ENCODE measurements at places on chromosomes 1 and 21. TPM values are rescaled to one million over a fixed set of nuclear protein-coding genes. Genes with fewer than 3 reads are reported as not detected.

DNA sequence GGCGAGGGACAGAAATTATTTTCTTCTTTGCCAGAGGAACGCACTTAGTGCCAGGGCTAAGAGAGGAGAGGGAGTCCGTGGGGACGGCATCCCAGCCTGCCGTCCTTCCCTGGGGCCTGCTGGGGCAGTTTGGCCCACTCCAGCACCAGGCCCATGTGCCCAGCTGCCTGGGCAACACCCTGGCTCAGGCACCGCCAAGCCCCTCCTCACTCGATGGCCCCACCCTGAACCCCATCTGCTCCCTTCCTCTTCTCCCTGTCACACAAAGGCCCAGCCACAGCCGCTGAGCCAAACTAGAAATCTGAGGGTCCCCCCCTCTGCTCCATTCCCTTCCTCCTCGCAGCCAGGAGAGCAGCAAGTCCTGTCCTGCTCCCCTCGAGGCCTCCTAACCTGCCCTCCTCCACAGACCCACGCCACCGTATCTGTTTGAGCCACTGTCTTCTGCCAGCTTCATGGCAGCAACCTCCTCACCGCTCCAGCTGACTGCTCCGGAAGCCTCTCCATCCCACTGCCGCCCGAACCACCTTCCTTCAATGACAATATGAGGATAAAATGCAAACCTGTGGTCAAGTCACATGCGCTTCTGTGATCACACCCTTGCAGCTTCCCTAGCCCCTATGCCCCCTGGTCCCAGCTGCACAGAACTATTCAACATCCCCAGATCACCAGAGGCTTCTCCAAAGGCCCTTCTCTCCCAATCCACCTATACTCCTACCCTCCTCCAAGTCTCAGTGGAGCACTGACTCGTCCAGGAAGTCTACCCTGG, 8.4 kb upstream of the TNNI1 start:
- no peak for DNase-seq

- DNase-seq, result no peak
These were observed 42.8 kb upstream of the LRIF1 start for GRCh38 chr1:111006556-111006955.

- DNase-seq, result no peak
These were observed 32.2 kb upstream of the MED18 start for GRCh38 chr1:28296401-28297261.

GRCh38 chr1:42853116-42853884, 6.9 kb downstream of the ZNF691 start:
- no peak for DNase-seq

DNA sequence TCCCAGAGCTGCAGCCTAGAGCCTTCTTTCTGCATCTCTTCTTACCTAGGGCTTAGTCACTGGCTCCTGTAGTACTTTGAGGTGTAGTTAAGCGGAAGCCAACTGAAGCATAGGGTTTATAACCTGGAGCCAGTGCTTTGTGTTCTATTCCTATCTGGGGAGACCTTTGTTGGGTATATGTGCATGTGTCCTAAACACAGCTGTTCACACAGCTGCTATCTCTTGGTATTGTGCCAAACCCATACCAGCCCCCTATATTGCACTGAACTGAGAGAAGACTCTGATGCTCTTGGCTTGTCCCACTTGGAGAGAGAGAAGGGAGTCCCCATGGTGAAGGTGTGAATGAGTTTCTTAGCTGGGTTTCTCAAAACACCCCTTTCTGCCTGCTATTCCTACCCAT, 17.2 kb upstream of the NFASC start:
- no peak for DNase-seq

- no peak for DNase-seq
These were observed 1.4 kb downstream of the DUSP10 start for GRCh38 chr1:221740369-221740992.

GRCh38 chr1:8651962-8652361, 165.5 kb downstream of the RERE start:
- no peak for DNase-seq

- DNase-seq, result no peak
These were observed 96.2 kb downstream of the CCDC185 start for GRCh38 chr1:223489439-223489838.

- no peak for DNase-seq
These were observed 8.1 kb upstream of the ACKR1 start for GRCh38 chr1:159196543-159196942.

- DNase-seq, result no peak
These were observed 221.6 kb downstream of the SEC16B start for GRCh38 chr1:177748080-177748801.

- DNase-seq, result no peak
These were observed 41.9 kb upstream of the ANGPTL7 start for GRCh38 chr1:11147197-11147770.

DNA sequence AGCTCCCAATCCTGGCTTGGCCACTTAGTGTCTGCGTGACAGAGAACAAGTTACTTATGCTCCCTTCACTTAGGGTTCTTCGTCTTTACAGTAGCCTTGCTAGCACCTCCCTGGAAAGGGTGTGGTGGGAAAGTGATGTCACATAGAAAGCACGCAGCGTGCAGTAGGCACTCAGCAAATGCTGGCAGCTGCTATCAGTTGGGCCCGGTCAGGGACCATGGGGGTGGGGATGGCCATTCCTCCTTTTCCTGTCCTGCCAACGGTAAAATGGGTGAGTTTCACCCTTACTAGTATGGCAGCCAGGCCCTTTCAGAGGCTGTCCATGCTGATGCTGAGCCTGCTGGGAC, 6.2 kb upstream of the KCNA10 start:
- no peak for DNase-seq

DNA sequence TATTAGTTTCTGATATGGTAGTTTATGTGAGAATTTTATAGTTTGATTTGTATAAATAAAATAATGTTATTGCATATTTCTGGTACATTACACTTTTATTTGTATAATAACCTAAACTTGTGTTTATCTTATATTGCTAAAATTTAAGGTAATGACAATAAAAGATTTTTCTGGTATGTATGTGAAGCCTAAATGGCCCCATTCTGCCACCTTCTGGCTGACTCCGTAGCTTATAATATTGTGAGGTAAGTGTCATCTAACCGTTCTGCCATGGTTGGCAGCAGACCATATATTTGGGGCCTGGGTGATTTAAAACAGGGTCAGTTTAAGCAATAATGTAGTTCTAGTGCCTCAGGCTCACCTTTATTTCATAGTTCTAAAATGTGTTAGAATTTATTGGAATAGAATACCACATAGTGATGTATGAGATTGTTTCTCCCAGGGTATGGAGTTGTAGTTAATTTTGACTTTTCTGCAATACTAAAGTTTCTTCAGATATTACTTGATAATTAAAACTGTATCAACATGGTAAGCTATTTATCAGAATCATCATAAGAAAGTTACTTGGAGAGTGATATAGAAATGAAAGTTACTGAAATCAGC, 21.2 kb upstream of the PRKACB start:
- DNase-seq, result peak; percentile 69

- no peak for DNase-seq
These were observed 26.8 kb downstream of the GFI1 start for GRCh38 chr1:92459871-92460320.

- no peak for DNase-seq
These were observed 67.5 kb downstream of the KCND3 start for GRCh38 chr1:111921948-111922347.

GRCh38 chr1:241316372-241316771, 40.6 kb downstream of the RGS7 start:
- DNase-seq, result no peak

- no peak for DNase-seq
These were observed 3.4 kb upstream of the ANGPTL3 start for GRCh38 chr1:62593825-62594394.

DNA sequence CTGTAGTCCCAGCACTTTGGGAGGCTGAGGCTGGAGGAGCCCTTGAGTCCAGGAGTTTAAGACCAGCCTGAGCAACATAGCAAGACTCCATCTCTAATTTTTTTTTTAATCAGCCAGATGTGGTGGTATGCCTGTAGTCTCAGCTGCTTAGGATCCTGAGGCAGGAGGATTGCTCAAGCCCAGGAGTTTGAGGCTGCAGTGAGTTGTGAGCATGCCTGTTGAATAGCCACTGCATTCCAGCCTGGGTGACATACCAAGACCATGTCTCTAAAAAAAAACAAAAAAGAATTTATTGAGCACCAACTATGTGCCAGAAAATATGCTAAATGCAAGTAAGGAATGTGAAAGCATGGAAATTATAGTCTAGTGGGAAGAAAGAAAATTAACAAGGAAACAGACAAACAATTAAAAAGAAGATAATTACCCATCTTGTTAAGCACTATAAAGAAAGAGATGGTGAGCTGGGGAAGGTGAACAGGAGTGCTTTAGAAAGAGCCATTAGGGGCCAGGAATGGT, 104.0 kb upstream of the ZNF678 start:
- DNase-seq, result no peak

GRCh38 chr21:36849461-36850105, 116.9 kb downstream of the HLCS start:
- no peak for DNase-seq

DNA sequence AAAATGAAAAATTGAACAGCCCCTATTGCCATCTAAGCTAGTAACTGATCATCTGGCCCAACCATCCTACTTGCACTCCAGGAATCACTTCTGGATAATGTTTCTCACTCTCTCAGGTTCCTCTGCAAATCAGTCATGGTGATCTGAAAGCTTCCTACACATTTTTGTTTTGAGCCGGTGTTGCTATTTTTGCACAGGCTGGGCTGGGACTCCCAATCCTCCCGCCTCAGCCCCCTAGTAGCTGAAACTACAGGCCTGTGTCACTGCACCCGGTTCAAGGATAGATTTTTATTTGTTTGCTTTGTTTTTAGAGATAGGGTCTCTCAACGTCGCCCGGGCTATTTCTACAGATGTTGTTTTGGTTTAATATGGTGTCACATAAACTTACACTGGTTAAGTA, 40.5 kb upstream of the HMCN1 start:
- DNase-seq, result no peak

DNA sequence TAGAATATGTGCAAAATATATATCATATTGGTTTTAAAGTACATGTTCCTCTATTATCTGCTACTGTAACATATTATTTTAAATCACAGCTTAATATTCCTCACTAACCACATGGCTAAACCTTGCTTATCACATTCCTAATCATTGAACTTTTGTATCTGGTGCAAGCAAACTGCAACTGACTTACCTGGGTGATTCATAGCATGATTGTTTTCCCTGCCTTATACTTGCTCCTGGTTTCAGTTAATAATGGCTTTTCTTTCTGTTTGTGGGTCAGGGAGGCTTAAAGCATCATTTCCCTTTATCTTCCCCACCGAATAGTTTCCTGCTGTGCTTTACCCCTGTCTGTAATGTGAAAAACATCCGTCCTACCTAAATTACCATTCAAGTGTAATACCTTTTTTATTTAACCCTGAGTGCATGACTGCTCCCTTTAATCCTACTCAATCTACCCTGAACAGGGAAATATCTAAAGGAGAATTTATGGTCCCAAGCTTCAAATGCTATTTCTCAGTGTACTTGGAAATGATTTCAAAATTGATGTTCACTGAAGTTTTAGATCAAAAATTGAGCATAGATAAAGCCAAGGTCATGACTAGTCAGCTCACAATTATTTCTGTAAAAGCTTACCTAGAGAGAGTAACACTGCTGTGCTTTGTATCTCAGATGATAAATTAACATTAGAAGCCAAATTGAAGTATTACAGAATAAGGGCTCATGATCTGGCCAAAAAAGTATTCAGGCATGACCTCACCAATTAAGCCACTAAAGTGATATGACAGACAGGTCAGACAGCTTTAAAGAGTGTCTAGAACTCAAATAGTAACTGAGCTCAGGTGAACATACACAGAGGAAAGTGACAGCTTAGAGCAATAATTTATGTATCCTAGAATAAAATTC, 507.1 kb downstream of the BRINP3 start:
- no peak for DNase-seq

DNA sequence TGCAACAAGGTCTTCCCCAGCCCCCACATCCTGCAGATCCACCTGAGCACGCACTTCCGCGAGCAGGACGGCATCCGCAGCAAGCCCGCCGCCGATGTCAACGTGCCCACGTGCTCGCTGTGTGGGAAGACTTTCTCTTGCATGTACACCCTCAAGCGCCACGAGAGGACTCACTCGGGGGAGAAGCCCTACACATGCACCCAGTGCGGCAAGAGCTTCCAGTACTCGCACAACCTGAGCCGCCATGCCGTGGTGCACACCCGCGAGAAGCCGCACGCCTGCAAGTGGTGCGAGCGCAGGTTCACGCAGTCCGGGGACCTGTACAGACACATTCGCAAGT, 3.8 kb downstream of the ZBTB18 start:
- no peak for DNase-seq

- no peak for DNase-seq
These were observed 106.0 kb upstream of the IFFO2 start for GRCh38 chr1:19062258-19063029.

DNA sequence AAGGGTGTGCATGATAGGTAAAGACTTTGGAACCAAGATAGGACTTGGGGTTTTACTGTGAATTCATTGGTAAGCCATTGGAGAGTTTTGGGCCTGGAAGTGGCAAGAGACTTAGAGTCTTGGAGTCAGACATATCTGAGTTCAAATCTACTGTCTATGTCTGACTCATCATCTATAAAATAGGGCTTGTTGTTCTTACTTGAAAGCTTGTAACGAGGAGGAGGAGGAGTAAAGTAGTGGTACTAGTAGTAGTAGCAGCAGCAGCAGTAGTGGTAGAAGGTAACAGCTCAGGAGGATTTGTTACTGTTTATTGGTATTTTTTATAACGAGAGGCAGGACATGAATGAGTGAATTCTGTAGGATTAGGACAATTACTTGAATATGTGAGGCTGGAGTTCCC, 62.7 kb downstream of the CACHD1 start:
- DNase-seq, result no peak

- peak; percentile 33 for DNase-seq
These were observed 594.1 kb downstream of the PTPRU start for GRCh38 chr1:29830383-29830782.

GRCh38 chr1:17588048-17588871, 48.8 kb downstream of the ARHGEF10L start:
- DNase-seq, result peak; percentile 81

GRCh38 chr1:36123356-36123755, 1.7 kb downstream of the COL8A2 start:
- no peak for DNase-seq

GRCh38 chr1:81238129-81238528, 562.6 kb upstream of the ADGRL2 start:
- DNase-seq, result no peak

The SLC45A1 gene
- total RNA-seq, result 3.2 TPM

The TGFB2 gene
- 9.9 TPM for total RNA-seq

The OR11L1 gene
- not detected for total RNA-seq

The SHISA4 gene
- 62.5 TPM for total RNA-seq

The HLX gene
- total RNA-seq, result 39.3 TPM

The NPHS2 gene
- not detected for total RNA-seq

The HMCN1 gene
- total RNA-seq, result 61.7 TPM

The AGTRAP gene
- total RNA-seq, result 95.6 TPM

The ZYG11B gene
- total RNA-seq, result 17.5 TPM

The OR2T8 gene
- not detected for total RNA-seq

The RAB42 gene
- total RNA-seq, result not detected

The KCNJ6 gene
- 0.64 TPM for total RNA-seq

The TAS1R1 gene
- total RNA-seq, result not detected

The SEC16B gene
- total RNA-seq, result 8.6 TPM

The SFN gene
- total RNA-seq, result 17.8 TPM

The AMY1C gene
- total RNA-seq, result not detected

The NPL gene
- 2.1 TPM for total RNA-seq
